ENCODE measurements at places on chromosomes 11 and 22.

- no peak for DNase-seq
Observed at GRCh38 chr11:12184699-12185098, 74.3 kb downstream of the MICAL2 start.

DNA sequence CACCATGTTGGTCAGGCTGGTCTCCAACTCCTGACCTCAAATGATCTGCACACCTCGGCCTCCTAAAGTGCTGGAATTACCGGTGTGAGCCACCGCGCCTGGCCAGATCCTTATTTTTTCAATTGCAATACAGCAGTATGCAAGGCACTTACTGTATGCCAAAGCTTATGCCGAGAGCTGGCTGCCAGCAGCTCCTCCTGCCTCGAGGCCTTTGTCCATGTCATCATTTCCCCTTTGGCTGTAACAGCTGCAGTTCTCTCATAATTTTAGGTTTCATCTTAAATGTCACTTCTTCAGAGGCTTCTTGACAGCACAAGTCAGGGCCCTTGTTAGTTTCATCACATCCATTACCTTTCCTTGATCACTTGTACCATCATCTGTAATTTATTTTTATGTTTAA is 1.5 kb upstream of the SREBF2 start:
- no peak for DNase-seq

- no peak for DNase-seq
Observed at GRCh38 chr22:27991586-27992293, 72.7 kb upstream of the PITPNB start.

DNA sequence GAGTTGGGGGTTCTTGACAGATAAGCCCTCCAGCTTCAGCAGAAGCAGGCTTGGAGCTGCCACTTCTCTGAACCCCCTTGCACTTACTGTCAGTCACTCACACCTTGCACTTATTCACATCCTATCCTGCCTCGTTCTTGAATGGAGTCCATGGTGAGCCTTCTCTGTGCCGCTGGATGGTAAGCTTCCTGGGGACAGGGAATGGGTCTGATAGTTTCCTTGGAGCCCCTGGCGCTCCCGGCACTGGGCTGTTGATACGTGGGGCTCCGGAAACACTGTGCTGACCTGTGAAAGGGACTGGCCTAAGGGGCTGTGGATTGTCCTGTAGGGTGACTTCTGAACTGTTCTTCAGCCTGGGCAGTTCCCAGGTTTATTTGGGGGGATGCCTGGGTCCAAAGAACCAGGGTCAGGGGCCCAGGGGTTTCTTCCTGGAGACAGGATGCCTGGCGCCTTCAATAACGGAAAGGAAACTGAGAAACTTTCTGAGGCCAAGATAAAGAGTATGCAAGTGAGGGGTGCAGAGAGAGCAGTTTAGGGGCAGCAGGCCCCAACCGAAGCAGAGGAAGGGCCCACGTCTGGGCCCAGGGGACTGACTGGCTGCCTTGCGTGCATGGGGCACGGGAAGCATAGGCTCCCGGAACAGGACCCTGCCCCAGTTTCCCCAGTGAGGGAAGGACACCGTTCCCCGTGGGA is 709 bp upstream of the ST3GAL4 start:
- no peak for DNase-seq

DNA sequence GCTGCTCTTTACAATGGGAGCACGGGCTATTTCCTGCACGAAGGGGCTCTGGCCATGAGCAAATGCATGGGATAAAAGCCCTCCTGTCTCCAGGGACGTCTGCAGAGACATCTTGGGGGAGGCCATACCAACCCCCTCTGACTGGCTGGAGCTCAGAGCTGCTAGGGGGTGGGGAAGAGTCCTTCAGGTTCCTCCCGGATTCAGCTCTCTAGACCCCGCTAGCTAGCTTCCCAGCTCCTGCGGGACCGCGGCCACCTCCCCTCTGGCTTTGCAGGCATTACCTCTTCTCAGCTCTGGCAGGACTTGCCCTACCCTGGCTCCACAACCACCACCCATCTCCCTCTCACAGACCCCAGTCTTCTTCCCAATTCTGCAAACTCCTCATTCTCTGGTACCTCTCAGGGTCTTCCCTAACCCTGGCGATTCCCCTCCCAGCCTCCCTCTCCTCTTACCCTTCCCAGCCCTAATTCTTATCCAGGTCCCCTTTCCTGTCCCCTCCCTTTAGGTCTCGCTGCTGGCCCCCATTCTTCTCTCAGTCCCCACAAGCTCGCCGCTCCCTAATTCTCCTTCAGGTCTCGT is 802 bp downstream of the SYT13 start:
- DNase-seq = no peak

GRCh38 chr22:28012832-28013460 is 93.9 kb upstream of the PITPNB start:
- no peak for DNase-seq

- no peak for DNase-seq
Observed at GRCh38 chr11:127073621-127074020, 73.1 kb upstream of the KIRREL3 start.

- DNase-seq = no peak
Observed at GRCh38 chr11:107564877-107565218, 687 bp downstream of the ALKBH8 start.

- no peak for DNase-seq
Observed at GRCh38 chr11:69893631-69894030, 74.4 kb upstream of the FGF3 start.

GRCh38 chr11:7300281-7300680 is 48.6 kb downstream of the SYT9 start:
- DNase-seq = no peak

DNA sequence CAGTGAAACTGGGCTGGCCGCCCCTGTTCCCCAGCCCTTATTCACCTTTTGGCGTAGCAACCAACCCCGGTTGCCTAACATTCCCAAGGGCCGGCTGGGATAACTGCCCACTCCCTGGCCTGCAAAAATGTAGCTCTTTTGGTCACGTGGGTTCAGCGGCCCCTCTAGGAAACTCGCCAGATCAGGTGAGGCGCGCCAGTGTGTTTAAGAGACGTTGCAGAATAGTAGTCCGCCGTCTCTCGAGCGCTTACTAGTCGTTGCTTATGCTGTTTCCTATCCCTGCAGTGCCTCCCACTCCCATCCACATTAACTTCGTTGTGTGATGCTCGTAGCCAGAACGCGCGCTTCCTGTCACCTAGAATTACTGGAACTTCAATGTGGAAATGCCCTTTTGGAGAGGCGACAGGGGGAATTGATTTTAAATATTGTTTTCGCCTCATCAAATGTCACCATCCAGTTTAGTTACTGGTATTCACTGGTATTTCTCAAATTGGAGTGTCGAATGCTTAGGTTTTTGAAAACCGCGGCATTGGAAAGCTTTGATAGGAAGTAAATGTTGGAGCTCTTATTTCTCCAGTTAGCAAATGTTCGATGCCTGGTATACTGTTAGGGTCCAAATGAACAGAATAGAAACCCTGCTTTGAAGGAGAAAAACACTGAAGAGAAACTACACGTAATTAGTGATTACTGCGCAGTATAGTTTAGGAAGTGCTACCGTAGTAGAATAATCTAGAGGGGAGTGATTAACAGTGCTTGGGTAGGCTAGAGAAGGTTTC is 823 bp downstream of the CEP57 start:
- DNase-seq = peak; percentile 36

GRCh38 chr11:1876361-1877063 is 15.2 kb downstream of the PRR33 start:
- peak; percentile 6 for DNase-seq

GRCh38 chr22:47335460-47335859 is 573.0 kb downstream of the TBC1D22A start:
- DNase-seq = no peak

GRCh38 chr22:46043816-46044620 is 67.1 kb upstream of the WNT7B start:
- peak; percentile 45 for DNase-seq

- DNase-seq = no peak
Observed at GRCh38 chr22:33923033-33923432, 2.8 kb upstream of the LARGE1 start.

- DNase-seq = no peak
Observed at GRCh38 chr22:41445129-41446056, 1.2 kb downstream of the TOB2 start.

GRCh38 chr11:84780689-84781293 is 846.4 kb downstream of the DLG2 start:
- no peak for DNase-seq

GRCh38 chr11:112805658-112806057 is 155.6 kb upstream of the NCAM1 start:
- DNase-seq = no peak

DNA sequence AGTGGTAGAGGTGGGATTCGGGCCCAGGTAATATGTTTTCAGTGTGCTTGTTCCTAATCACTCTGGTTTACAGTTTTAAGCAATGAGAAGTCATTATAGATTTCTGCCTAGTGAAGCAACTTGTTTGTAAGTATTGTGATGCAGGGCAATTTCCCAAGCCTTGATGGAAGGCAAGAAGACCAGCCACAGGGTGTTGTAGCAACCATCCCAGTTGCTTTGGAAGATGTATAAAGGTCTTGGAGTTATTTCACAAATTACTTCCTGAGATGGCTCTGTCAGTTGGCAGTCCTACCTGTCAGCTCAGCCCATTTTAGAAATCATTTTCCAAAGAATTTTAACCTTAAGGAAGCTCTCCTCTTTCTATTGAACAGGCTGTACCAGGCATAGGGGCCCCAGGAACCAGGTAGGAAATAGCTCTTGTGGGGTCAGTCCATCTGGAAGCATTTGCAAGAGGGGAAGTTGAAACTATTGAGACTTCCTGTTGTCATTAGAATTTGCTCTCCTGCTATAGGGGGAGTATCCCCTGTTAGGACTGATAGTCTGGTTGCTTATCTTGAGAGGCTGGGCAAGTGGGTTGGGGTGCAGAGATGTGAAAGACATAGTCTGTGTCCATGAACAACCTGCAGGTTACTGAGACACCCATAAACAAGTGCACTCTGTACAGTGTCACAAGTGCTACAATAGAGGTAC is 47.9 kb downstream of the STIM1 start:
- no peak for DNase-seq

DNA sequence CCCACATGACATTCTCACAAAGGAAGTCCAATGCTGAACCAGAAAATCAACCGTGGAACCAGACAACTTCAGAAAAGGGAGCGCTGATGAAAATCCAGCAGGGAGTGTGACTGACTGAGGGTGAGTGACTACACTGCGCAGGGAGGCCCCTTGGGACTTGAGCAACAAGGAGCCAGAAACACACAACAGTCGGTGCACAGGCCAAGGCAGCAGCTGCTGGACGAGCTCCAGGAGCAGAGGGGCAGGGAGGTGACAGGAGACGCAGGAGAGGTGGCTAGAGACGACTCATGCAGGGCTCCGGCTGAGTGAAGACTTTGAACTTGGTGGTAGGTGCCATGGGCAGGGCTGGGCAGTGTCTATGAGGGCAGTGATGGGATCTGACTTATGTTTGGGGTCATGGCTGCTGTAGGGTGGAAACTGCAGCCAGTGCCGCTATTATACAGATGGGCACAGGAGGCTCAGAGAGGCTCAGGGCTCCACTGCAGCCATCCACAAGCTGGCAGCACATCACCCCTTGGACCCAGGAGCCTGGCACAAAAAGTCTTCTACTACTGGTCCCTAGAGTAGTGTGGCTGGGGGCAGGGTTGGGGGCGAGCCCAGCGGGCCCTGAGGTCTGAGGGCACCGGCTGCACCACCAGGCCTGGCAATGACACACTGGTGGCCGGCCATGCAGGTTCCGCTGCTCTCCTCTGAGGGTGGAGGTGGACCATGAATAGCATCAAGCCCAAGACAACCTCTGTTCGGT is 10.3 kb upstream of the FADD start:
- DNase-seq = no peak

- no peak for DNase-seq
Observed at GRCh38 chr11:63998558-63999348, 12.5 kb downstream of the OTUB1 start.

DNA sequence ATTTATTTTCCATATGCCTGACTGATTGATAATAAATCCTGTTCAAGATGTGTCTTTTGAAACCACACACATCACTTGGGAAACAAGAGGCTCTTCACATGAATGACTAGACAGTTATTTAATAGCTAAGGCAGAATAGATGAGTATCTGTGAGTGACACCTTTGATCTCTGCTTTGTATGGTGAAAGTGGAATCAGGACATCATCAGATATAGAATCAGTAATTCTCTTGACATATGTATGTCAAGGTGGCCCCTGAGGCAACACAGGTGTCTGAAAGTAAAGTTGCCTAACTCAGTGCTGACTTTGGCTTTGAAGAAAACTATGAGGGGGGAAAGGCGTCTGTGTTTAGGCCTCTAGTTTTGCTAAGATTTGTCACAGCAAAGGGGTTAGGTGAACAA is 11.5 kb upstream of the CASP4 start:
- no peak for DNase-seq

DNA sequence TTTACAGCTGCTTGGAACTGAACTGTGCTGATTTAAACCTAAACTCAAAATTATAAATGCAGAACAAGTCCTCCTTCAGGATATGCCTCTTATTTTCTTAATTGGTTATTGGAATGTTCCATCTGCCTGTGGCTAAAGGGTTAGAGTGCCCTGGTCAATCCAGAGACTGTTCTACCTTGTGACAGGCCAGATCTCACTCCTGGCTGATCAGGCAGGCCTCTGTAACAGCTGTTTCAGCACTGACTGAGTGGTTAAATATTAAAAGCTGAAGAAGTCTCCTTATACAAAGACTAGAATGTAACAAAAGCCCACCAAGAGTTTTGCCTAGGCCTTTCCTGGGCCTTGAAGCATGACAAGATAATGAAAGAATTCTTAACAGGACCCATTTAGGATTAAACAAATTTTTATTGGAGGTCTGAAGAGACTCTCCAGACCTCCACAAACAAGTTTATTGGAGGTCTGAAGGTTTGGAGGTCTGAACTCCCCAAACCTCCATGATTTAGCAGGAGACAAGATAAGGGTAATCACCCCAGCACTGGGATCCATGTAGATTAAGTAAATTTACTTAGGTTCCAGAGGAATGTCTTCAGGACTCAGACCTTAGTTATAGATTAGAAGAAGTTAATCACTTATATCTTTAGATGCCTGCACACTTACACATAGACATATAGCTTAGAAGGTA is 35.8 kb downstream of the TMPRSS5 start:
- no peak for DNase-seq

GRCh38 chr22:36771356-36772063 is 4.4 kb downstream of the IFT27 start:
- no peak for DNase-seq

DNA sequence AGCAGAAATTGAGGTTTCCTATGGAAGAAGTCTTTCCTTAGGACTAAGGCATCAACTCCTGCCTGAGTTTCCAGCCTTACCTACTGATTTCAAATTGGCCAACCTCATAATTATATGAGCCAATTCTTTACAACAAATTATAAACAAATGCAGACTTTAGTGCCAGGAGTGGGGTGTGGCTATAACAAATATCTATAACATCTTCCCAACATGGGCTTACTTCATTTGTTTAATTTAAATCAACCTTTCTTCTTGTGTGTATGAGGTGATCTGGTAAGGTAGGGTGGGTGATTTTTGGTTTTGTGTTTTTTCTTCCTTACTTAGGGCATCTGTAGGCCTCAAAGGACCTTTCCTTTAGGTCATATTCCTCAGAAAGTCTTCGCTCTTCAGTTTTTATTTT is 354.9 kb downstream of the SHANK2 start:
- DNase-seq = no peak

GRCh38 chr11:125968354-125968753 is 22.5 kb downstream of the VSIG10L2 start:
- no peak for DNase-seq

Measured in CD8-positive, alpha-beta memory T cell (primary cell).